ENCODE measurements at places on chromosomes 3 and 15. TPM values are rescaled to one million over a fixed set of nuclear protein-coding genes. Genes with fewer than 3 reads are reported as not detected.

DNA sequence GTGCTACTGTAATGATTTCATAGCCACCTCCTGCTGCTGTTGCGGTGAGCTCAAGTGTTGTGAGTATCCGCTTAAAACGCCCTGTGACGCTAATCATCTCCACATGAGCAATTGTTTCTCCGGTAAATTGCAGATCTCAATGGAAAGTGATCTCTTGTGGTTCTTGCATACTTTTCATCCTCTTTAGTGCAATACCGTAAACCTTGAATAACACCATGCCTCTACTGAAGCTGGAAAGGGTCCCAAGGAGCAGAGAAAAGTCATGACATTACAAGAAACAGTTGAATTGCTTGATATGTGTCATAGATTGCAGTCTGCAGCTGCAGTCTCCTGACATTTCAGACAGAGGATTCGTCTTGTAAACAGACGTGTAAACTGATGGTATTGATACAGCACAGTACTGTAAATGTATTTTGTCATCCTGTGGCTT lies 6.0 kb upstream of the CEMIP start:
- no peak for ATAC-seq

GRCh38 chr3:2856138-2857133 lies 253.7 kb downstream of the IL5RA start:
- ATAC-seq, result no peak

GRCh38 chr15:43420876-43421275 lies 50.0 kb downstream of the TUBGCP4 start:
- ATAC-seq, result no peak

GRCh38 chr3:67030785-67031740 lies 33.0 kb downstream of the KBTBD8 start:
- no peak for ATAC-seq

- ATAC-seq, result no peak
These were observed 88.9 kb downstream of the PTPRG start for GRCh38 chr3:61650276-61650675.

ZNF280D gene
- 18.4 TPM for total RNA-seq

Measured in activated T-helper 17 cell treated with anti-CD3 and anti-CD28 coated beads, Interleukin-2, amount 50 U/mL, for 72 hours (primary cell).